ENCODE measurements at places on chromosomes 3 and 15.

GRCh38 chr3:164465172-164465571, 613.1 kb downstream of the SI start:
- no peak for DNase-seq

DNA sequence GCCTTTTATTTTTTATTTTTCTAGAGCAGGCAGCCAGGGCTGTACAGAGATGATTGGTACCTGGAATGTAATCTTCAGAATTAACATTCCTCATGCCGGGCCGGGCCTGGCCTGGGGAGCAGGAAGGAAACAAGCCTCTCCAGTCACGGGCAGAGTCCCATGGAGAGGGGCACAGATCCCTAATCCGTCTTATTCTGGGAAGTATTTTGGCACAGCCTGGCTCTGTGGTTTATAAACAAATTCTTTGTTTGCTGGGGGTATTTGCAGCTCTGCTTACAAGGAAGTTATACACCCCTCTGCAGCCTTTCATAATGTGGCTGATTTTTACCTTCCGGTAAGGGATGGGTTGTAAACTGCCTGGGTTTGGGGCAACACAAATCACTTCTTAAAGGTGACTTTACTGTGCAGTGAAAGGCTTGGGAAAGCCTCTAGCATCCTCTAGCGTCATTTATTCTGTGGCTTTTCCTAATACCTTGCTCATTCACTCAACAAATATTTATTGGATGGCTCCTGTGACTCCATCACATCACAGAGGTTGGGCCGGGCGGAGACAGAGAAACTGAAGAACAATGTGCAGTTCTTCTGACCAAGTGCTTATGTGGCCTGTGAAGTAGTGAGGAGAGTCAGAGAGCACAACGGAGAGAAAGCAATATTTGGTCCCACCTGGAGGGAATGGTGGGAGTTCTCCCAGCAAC, 2.7 kb downstream of the SLC6A20 start:
- no peak for DNase-seq

DNA sequence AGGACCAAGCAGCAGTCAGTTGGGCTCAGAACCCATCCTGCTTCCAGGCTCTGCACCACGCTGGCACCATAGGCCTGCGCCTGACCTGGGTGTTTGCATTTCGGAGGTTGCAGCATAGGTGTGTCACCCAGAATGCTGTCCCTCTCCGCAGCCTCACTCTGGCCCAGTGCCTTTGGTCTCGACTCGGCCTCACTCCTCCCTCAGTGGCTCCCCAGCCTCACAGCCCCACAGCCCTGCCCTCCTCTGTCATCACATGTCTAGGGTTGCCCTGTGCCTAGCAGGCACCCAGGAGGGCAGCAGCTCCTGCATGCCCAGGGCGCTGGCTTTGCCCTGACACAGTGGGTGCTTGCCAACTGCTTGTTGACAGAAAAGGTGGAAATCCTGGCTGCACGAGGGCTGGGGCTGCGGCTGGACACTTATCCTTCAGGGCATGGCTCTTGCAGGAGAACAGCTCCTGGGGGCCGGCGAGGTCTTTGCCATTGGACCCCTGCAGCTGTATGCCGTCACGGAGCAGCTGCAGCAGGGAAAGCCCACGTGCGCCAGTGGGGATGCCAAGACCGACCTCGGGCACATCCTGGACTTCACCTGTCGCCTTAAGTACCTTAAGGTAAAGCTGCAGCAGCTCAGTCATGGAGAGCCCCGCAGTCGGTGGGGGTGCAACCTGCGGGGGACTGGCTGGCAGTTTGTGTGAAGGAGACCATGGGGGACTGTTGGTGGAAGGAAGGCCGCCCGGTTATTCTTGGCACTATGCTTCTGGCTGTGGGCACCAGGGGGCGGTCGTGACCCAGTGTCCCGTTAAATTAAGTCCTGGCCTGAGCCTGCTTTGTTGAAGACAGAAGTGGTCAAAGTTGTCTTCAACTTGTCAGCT, 16.2 kb downstream of the NISCH start:
- no peak for DNase-seq

GRCh38 chr15:66757521-66757920, 55.5 kb downstream of the SMAD6 start:
- no peak for DNase-seq

DNA sequence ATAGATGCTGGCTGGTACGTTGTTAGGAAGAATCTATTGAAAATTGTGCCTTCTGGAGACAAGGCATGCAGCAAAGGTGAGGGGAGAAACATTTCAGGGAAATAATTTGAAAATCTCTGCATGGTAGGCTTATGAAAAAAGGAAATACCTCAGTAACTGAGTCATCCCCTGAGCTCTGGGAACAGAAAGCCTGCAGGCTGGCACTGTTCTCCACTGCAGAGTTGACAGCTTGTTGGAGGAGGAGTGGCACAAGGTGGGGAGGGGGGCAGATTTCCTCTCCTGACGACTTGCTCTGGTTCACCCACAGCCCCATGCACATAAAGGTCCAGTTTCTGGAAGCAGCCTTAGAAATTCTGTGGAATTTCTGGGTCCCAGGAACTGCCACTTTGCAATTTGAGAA, 179.4 kb downstream of the ABHD5 start:
- DNase-seq, result no peak

DNA sequence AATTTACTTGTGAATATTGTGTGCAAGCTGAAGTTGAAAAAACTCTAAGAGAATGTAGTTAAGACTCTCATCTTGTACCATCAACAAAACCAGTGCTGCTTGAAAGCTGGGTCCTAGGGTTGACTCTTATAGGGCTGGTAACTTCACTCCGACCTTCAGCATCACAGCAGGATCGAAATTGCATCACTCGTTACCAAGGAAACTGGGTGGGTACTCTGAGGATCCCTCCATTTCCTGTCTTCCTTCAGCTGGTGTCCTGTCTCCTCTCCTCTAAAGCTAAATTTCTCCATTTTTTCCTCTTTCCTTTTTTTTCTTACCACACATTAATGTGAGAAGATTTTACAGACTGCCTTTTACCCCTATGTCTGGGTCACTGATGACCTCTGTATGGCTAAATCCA, 3.0 kb upstream of the APH1B start:
- no peak for DNase-seq

- no peak for DNase-seq
Measured at GRCh38 chr3:100810671-100811070, 101.4 kb downstream of the TFG start.

DNA sequence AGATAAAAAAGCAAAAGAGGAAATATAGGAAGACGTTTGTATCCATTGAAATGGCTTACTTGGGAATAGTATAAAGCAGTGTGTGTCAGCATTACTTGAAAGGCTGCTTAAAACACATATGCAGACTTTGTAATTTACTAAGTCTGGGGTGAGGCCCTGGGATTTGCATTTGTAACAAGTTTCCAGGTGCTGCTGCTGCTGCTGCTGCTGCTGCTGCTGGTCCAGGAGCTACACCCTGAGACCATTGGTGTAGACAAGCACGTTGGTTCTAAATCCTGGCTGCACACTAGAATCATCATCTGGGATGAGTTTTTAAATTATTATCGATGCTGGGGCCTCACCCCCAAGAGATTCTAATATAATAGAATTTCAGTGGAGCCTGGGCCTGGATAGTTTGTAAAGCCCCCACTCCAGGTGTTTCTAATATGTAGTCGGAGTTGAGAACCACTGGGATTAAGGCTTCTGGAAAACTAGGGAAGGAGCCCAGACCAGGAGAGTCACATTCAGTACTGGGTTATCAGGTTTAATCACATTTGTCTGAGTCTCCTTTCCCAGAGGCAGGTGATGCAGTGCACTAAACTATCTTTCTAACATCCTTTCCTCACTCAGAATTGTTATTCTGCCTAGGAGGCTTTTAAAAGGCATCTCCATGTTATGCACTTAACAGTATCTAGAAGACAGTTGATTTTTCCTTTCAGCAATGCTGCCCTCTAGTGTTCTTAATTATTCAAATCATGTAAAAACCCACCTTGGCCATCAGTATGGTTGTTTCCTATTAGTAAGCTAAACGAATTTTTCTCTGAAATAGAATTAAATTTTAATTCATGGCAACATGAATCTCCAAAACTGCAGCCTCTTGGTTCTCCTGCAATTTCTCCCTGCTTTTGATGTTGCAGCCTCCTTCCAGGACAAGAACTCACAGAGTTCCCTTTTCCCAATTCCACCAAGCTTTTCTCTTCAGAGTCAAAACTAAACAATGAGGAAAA, 45.4 kb downstream of the SSR3 start:
- DNase-seq, result no peak

DNA sequence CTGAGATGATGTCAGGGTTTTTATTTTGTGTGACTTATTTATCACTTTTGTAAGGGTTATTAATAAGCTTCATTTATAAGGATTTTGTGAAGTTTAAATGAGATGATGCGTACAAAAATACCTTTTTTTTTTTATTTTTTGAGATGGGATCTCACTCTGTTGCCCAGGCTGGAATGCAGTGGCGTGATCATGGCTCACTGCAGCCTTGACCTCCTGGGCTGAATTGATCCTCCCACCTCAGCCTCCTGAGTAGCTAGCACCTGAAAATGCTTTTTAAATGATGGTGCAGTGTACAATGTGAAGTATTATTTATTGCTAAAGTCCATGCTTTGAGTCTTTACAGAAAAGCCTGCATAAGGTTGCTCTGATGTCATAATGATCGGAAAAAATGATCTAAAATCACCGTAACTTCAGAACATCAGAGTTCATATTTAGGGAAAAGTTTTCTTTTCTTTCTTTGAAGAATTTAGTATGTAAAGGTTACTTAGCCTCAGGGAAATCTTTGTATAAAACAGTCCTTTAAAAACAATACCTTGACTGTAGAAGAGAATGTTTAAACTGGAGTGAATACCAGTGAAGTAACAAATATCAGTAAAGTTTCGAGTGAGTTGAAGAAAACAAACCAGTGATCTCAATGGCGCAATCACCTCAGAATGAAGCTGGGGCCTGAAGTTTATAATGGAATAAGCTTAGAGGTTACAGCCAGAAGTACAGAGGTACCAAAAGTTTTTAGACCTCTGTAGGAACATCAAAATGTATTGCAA, 29.7 kb downstream of the TCF12 start:
- no peak for DNase-seq

DNA sequence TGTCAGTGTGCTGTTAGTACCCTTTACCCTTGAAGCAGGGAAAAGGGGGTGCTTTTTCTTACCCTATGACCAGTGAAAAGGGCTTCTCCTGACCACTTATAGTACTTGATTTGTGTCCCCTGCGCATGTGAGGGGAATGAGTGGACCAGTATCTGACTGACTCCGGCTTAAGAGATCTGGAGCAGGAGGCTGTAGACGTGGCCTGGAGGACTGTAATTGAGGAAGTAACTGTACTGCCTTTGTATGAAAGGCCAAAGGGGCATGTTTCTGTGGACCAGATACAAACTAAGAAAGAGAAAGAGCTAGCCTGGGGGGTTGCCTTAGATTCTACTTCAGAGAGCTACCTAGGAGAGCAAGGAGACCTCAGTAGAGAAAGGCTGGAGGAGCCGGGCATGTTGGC, 89.9 kb upstream of the TBL1XR1 start:
- no peak for DNase-seq

GRCh38 chr3:29585368-29585767, 304.5 kb downstream of the RBMS3 start:
- DNase-seq, result no peak

GRCh38 chr15:40137303-40138200, 23.3 kb upstream of the BUB1B start:
- DNase-seq, result no peak

GRCh38 chr15:100222349-100222715, 119.4 kb downstream of the ADAMTS17 start:
- DNase-seq, result no peak

All from stimulated activated CD4-positive, alpha-beta T cell treated with anti-CD3 and anti-CD28 coated beads, Interleukin-1b, Interleukin-23, amount 100 ng/mL, for 1 hour (primary cell).